ENCODE measurements at places on chromosomes 3 and 15. TPM values are rescaled to one million over a fixed set of nuclear protein-coding genes. Genes with fewer than 3 reads are reported as not detected.
A peak's percentile ranks its signal among the peaks of the same experiment; 100 is the strongest.

GRCh38 chr3:31196881-31197364 lies 302.5 kb upstream of the GADL1 start:
- no peaks in the 10 kb centered on the region for H3K36me3 ChIP-seq
- DNase-seq, result peak; percentile 60
- no peaks in the 10 kb centered on the region for H3K4me1 ChIP-seq
- H3K27me3 ChIP-seq, result no peaks in the 10 kb centered on the region
- no peak overlapping the region for H3K27ac ChIP-seq
- no peak overlapping the region for H3K4me3 ChIP-seq

GRCh38 chr15:27220199-27220598 lies 249.2 kb downstream of the GABRG3 start:
- H3K27me3 ChIP-seq, result no peaks in the 10 kb centered on the region
- no peaks in the 10 kb centered on the region for H3K36me3 ChIP-seq
- no peak for DNase-seq
- no peaks in the 10 kb centered on the region for H3K4me1 ChIP-seq
- H3K4me3 ChIP-seq, result no peak overlapping the region

GRCh38 chr3:42712344-42712648 lies 9.7 kb upstream of the HHATL start:
- no peaks in the 10 kb centered on the region for H3K27me3 ChIP-seq
- no peak overlapping the region for H3K4me3 ChIP-seq
- H3K27ac ChIP-seq, result no peak overlapping the region

- H3K27ac ChIP-seq, result no peak overlapping the region
- no peak for DNase-seq
- no peaks in the 10 kb centered on the region for H3K36me3 ChIP-seq
- no peaks in the 10 kb centered on the region for H3K27me3 ChIP-seq
Measured at GRCh38 chr3:190586631-190587011, 72.7 kb downstream of the IL1RAP start.

DNA sequence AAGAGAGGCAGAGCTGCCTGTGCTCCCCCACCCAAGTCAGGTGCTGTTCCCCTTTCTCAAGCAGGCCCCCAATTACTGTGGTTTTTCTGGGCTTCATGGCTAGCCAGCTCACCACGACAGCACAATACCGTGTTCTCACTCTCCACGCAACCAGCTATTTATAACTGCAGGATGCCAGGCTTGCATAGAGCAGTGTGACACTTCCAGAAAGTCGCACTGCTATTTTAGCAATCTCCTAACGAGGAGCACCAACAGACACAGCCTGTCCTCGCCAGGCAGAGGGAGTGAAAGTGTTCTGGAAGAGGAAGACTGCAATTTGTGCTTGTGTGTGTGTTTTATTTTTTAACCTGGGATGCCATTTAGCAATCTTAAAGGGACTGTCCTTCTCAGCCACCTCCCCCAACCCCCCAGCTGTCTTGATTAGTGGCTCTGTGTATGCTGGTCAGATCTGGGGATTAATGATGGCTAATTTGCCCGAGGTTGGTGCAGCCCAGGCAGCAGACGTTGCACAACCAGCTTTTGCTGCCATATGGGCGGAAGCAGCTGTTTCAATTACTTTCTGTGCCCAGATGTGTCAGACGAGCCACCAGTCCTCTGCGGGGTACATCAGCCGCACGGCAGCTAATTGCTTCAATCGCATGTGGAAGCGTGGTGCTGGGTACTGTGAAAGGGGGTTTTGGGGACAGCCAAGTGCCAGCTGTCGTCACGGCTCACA lies 268.0 kb upstream of the ARRDC4 start:
- no peaks in the 10 kb centered on the region for H3K27me3 ChIP-seq
- DNase-seq, result no peak
- H3K36me3 ChIP-seq, result no peaks in the 10 kb centered on the region
- H3K4me1 ChIP-seq, result no peaks in the 10 kb centered on the region
- no peak overlapping the region for H3K4me3 ChIP-seq

GRCh38 chr3:148582126-148582525 lies 115.6 kb upstream of the AGTR1 start:
- no peaks in the 10 kb centered on the region for H3K36me3 ChIP-seq
- H3K4me3 ChIP-seq, result no peak overlapping the region
- no peaks in the 10 kb centered on the region for H3K27me3 ChIP-seq
- DNase-seq, result no peak
- peaks cover 1% of the 10 kb centered on the region for H3K4me1 ChIP-seq
- H3K27ac ChIP-seq, result no peak overlapping the region

Gene SRGAP3
- 10.9 TPM for total RNA-seq

All from ovary (tissue), 10 donors.